ENCODE measurements at places on chromosomes 3 and 15. TPM values are rescaled to one million over a fixed set of nuclear protein-coding genes. Genes with fewer than 3 reads are reported as not detected.

RNU5B-1 gene
- total RNA-seq = 40.6 TPM

DNA sequence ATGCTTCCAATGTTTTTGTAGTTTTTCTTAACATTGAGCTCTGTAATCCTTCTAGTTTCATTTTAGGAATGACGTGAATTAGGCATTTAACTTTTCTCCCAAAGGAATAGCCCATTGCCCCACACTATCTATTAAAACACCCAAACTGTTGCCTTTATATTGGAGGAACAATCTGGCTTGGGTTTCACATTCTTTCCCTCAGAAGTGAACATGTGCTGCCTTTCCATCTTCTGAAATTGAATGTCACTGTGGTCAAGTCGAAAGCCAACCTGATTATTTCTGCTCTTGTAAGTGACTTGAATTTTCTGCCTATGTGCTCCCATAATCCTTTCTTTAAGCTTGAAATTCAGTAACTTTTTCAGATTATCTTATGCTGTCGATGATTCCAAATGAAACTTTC, 214.5 kb downstream of the SLC9A9 start:
- H3K36me3 ChIP-seq = no peaks in the 10 kb centered on the region
- DNase-seq = no peak
- H3K27ac ChIP-seq = no peak overlapping the region

- no peaks in the 10 kb centered on the region for H3K27me3 ChIP-seq
- no peak for DNase-seq
- H3K36me3 ChIP-seq = no peaks in the 10 kb centered on the region
- peaks cover 9% of the 10 kb centered on the region for H3K4me1 ChIP-seq
- no peak overlapping the region for H3K4me3 ChIP-seq
Observed at GRCh38 chr3:123760817-123761216, 123.3 kb downstream of the MYLK start.

DNA sequence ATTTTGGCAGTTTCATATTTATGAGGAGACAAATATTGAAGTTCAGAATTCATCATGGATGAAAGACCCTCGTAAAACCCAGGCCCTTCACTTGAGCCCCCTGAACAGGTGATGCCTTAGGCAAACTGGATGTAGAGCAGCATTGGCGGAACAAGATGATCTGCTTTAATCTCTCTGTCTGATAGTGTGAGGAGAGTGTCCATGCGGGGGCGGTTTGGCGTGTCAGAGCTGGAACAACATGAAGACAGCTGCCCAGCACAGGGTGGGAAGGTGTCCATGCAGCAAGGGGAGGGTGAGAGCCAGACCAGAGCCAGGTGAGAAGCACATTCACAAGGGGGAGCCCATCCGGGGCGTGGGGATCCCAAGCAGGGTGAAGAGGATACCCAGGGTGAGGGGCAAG, 31.8 kb upstream of the ANP32A start:
- no peaks in the 10 kb centered on the region for H3K4me1 ChIP-seq
- no peaks in the 10 kb centered on the region for H3K36me3 ChIP-seq
- no peaks in the 10 kb centered on the region for H3K27me3 ChIP-seq
- H3K4me3 ChIP-seq = no peak overlapping the region
- no peak overlapping the region for H3K27ac ChIP-seq
- no peak for DNase-seq

All from aorta (tissue), 5 donors.